Renal cortical epithelial cell (primary cell): ENCODE measurements at places on chromosomes 2 and 18.
A peak's percentile ranks its signal among the peaks of the same experiment; 100 is the strongest.

DNA sequence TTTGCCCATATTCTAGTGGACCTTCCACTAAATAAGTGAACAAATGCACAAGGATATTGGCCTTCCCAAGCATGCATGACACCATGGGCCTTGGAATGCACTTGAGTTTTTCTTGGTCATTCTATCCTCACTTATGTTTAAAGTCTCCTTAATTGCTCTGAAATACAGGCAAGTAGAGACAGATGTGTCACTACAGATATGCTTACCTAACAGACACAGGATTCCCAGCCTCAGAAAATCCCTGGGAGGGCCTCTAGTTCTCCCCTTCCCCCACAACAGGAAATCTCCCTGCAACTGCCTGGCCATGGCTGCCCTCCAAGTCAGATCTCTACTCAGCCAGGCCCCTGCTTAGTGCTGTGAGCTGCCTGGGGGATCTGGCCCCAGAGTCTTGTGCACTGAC lies 445.2 kb downstream of the IRS1 start:
- peak; percentile 48 for DNase-seq

DNA sequence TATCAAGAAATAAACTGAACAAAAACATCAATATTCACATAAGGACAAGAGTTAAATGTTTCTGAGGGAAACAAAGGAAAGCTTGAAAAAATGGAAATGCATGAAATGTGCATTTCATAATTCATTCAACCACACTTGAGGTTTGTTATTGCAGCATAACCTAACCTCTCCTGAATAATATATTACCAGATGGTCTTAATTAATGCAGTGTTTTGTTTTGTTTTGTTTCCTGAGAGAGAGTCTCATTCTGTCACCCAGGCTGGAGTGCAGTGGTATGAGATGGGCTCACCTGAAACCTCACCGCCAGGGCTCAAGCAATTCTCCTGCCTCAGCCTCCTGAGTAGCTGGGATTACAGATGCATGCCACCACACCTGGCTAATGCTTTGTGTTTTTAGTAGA lies 139.9 kb upstream of the PIEZO2 start:
- no peak for DNase-seq

DNA sequence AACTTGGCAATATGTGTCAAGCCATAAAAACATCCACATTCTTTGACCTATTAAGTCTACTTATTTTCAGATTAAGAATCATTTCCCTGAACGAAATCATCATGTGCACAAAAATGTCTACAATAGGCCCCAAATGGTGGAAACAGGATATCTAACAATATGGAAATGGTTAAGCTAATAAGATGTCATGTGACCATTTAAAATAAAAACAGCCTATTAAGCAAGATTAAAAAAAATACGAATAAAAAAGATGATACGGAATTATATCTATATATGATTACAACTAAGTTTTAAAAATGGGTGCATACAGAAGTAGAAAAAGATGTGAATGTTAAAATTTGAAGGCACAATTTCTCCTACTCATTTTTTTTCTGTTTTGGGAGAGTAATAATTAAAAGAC lies 118.6 kb upstream of the ACVR1C start:
- DNase-seq, result no peak

- no peak for DNase-seq
Measured at GRCh38 chr18:35134791-35135531, 93.7 kb downstream of the MAPRE2 start.

- DNase-seq, result no peak
Measured at GRCh38 chr18:11963991-11964484, 17.3 kb upstream of the IMPA2 start.

GRCh38 chr2:106789185-106789584 lies 96.8 kb downstream of the ST6GAL2 start:
- DNase-seq, result no peak

DNA sequence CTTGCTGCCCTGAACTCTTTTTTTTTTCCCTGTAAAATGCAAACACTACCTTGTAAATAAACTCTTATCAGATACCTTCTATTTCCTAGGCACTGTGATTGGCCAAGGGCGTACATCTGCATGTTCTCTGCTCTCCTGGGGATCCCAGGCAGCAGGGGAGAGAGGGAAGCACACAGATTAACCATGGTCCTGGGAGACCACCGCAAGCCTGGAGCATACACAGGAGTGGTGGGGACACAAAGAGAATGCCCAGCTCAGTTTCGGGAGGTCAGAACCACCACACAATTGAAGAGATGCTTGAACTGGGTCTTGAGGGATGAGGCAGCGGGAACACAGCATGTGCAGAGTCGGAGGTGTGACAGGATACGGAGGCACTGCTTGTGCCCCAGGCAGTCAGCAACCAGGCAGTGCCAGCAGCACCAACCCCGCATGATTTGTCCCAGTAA lies 2.1 kb downstream of the GREB1 start:
- DNase-seq, result no peak

- no peak for DNase-seq
Measured at GRCh38 chr2:197677483-197677882, 2.1 kb upstream of the RFTN2 start.

DNA sequence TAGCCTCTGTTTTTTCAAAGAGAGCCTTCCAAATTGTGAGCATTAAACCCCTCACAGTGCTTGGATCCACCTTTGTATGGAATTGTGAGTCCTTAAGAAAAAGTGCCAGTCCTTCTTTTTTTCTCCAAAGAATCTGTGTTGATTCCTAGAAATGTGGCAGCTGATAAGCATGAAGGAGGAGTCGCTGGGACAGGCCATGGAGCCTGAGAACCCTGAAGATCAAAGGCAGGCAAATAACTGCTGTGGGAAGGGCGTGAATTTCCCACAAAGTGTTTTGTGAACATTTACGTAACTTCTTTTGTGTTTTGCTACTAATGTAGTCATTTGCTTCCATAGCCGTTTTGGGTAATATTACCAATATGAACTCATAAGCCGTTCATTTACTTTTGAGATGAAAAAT lies 27.7 kb upstream of the CHMP1B start:
- no peak for DNase-seq

- no peak for DNase-seq
Measured at GRCh38 chr2:120477831-120478481, 132.0 kb downstream of the INHBB start.

- DNase-seq, result no peak
Measured at GRCh38 chr2:223908304-223908998, 36.7 kb downstream of the WDFY1 start.

- no peak for DNase-seq
Measured at GRCh38 chr2:73836141-73836943, 7.6 kb downstream of the STAMBP start.

- DNase-seq, result no peak
Measured at GRCh38 chr2:102461188-102461587, 11.8 kb upstream of the SLC9A4 start.

- no peak for DNase-seq
Measured at GRCh38 chr2:181395851-181396250, 61.3 kb upstream of the ITGA4 start.

- no peak for DNase-seq
Measured at GRCh38 chr18:10679557-10680270, 153.9 kb downstream of the NAPG start.

DNA sequence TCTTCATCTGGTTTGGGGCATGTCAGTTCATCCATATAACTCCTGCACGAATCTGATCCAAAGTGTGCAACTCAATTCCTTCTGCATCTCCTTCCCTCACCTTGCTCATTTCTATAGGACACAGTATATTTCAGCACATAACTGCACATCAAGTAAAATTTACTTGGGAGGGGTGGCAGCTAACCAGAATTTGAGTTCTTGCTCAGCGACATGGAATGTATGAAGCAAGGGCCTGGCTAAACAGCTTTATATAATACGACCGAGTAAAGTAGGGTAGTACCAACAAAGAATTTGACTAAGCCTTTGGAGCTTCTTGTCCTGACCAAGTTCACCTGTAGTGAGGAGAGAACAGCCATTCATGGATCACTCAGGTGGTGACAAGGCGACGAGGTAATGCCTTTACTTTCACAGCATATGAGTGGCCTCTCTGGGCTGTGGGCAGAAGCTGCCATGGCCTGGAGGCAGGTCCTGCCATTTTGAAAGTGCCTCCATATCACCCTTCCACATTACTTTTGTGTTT lies 570.2 kb upstream of the TNP1 start:
- DNase-seq, result no peak

- no peak for DNase-seq
Measured at GRCh38 chr2:217611056-217611455, 391.7 kb downstream of the TNS1 start.

DNA sequence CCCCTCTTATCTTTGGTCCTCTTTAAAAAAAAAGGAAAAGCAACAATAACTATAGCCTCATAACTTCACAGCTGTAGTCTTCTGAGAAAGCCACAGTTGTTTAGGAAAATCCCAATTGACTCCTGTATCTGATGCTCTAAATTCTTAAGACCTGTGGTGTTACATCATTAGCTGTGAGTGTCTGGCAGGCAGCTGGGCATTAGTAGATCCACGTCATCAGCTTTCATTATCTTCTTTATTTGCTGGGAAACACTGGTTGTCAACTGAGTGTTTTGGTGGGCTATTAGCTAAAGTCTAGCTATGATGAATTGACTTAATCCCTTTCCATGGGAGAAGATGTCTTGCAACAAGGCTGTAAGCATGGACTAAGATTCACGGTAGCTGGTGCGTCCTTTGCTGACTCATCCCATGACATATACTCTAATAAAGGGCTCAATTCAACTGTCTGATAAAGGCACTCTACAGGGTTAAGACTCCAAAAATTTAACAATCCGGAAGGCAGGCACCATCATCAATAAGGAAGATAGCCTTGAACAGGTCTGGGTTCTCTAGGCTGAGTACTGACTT lies 517.2 kb downstream of the PLCL1 start:
- no peak for DNase-seq

DNA sequence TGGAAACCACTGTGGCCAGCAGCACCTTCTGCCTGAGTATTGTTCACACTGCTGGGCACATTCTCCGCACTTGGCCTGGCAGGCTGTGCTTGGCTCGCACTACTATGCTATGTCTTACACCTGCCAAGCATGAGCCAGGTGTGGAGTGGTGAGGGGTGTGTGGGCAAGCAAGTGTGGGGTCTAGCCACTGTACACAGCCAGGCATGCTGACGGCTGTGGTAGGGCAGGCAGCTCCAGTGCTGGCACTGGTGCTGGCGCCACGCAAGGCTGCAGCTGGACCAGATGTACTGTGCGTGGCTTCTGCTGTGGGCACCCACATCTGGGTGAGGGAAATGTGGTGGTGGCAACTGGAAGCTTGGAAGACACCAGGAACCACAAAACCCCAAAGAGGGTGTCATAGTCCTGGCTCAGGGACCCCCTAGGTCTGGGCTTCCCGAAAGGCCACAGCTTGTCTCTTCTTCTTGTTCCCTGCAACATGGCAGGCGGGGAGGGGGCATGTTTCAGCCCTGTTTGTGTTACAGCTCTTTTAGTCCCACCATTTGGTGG lies 101.5 kb downstream of the ALMS1 start:
- DNase-seq, result no peak

GRCh38 chr18:24560511-24560981 lies 100.1 kb downstream of the HRH4 start:
- DNase-seq, result peak; percentile 90

GRCh38 chr2:241443486-241444223 lies 64.7 kb downstream of the STK25 start:
- peak; percentile 87 for DNase-seq

- DNase-seq, result peak; percentile 41
Measured at GRCh38 chr2:74267068-74267467, 68.7 kb downstream of the MTHFD2 start.

GRCh38 chr2:85769236-85769982 lies 15.6 kb downstream of the ATOH8 start:
- no peak for DNase-seq

DNA sequence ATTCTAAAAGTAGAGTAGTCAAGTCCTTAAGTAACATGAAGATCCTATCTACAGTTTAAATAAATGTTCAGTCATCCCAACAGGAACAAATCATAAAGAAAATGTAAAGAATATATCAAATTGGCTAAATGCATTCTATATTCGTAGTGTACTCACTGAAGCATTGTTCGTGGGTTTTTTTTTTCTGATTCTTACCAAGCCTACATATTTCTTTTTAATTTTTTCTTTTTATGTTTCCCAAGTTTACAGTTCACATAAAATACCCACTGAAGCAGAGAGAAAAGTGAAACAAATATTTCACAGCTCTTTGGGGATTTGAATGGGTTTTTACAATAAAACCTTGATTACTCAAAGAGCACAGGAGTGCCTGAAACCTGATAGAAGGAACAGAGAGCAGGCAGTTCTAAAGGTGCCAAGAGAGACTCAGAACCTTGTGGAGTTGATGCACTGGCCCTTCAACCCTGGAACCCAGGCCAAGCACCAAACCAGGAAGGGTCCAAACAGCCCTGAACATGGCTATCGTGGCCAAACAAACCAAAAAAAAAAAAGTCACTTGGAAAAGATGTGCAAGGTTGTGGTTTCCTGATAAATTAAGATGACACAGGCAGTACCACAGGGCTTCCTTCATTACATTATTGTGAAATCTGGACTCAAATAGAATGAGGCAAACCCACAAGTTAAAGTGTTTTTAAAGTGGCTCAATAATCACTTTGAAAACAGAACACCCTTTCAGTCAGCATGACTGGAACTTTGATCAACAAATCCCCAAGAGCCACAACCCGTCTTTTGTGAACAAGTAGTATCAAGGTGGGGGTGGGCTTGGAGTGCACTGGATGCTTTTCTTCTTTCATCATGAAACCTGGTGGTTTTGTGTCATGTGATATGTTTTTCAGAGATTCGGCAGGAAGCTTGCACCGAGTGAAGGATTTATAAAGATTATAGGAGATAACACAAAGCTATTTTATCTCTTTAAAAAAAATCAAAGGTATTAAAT lies 245.0 kb upstream of the FN1 start:
- peak; percentile 100 for DNase-seq

GRCh38 chr2:9740382-9741073 lies 102.7 kb upstream of the TAF1B start:
- no peak for DNase-seq

DNA sequence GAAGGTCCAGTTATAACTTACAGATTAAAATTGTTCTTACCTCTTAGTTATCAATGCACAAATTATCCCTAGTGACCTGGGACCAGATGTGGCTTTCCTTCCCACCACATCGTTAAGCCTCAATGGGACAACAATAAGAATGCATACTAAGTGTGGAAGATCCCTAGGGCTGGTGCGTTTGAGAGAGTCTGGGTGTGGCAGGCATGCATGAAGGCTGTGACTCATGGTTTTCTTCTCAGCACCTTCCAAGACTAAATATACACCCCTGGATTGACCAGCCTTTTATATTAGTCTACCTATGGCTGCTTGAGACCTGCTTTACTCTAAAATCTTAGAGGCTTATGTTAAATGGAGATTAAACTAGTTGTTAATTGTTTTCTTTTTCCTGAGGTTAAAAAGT lies 261.7 kb upstream of the SLC14A2 start:
- peak; percentile 67 for DNase-seq

DNA sequence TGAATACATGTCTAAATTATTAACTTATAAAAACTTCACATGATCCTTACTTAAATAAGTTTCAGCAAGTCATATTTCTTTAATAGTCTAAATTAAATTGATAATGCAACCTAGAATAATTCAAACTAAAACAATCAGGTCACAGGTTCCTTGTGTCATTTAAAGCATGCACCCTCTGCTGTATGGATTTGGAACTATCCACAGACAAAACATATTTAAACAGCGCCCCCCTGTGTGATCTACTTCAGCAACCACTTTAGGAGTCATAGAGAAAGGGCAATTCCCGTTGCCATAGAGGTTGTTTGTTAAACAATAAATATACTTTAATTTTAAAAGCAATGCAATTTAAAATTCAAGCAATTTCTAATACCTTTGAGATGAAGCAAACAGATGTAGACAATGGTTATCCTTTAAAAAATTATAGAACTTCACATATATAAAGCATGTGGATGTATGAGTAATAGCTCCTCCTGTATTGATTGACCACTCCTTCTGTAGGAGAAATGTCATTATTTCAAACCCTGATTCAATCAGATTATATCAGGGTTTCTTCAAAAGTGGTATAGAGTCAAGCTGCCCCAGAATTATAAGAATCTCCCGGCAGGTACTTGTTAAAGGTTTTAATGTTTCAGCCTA lies 21.2 kb downstream of the GRB14 start:
- DNase-seq, result peak; percentile 88
